ENCODE measurements at places on chromosomes 1 and 21.

DNA sequence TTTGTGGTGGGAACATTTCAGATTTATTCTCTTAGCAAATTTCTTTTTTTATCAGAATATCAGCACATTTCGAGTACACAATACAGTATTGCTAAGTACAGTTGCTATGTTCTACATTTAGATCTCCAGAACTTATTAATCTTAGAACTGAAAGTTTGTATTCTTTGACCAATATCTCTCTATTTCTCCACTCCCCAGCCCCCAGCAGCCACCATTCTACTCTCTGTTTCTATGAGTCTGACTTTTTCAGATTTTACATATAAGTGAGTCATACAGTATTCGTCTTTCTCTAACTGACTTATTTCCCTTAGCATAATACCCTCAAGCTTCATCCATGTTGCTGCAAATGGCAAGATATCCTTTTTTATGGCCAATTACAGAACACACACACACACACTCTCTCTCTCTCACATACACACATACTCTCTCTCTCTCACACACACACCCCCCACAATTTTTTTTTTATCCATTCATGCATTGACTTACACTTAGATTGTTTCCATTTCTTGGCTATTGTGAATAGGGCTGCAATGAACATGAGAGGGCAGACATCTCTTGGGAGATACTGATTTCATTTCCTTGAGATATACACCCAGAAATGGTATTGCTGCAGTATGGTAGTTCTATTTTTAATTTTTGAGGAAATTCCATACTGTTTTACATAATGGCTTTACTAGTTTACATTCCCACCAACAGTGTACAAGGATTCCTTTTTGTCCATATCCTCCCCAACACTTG lies 15.7 kb downstream of the RPTN start:
- DNase-seq: no peak

- no peak for DNase-seq
Measured at GRCh38 chr1:150696590-150696989, 364 bp downstream of the GOLPH3L start.

GRCh38 chr1:53685272-53686051 lies 53.5 kb downstream of the GLIS1 start:
- DNase-seq: no peak

DNA sequence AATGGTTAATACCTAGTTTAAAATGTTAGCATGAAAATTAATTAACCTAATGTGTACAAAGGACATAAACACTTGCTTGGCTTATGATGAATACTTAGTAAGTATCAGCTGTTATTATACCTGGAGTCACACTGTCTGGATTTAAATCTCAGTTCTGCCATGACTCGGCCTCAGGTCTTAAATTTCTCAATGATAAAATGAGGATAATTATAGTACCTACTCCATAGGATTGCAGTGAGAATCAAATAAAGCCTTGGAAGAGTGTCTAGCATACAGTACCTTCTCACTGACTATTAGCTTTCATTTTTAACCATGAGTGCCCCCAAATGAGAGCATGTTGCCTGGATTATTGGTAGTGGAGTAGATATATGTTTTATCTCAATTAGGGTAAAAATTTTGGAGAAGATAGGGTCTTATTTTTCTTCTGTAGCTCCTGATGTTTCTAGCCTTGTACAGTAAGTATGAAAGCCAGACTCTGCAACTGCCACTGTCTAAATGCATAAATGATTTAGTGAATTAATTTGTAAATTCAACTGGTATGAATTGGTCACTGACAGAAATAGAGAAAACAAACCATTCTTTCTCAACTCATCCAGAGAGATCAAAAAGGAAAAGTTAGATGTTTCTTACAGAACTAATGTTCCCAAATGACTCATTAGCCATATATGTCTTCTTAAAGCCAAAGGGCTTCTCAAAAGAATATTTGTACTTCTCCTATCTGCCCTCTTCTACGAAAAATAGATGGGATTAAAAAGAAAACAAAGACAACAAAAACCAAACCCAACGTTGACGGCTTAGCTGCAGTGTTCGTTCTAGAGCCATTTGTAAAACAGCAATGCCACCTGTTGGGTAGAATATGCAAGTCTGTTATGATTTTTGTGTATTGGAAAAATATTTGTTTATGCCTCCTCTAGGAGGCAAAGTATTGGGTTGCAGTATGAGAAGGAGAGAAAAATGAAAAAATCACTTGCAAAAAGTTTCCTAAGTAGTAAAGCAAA lies 53.8 kb upstream of the MROH9 start:
- DNase-seq: peak; percentile 76

DNA sequence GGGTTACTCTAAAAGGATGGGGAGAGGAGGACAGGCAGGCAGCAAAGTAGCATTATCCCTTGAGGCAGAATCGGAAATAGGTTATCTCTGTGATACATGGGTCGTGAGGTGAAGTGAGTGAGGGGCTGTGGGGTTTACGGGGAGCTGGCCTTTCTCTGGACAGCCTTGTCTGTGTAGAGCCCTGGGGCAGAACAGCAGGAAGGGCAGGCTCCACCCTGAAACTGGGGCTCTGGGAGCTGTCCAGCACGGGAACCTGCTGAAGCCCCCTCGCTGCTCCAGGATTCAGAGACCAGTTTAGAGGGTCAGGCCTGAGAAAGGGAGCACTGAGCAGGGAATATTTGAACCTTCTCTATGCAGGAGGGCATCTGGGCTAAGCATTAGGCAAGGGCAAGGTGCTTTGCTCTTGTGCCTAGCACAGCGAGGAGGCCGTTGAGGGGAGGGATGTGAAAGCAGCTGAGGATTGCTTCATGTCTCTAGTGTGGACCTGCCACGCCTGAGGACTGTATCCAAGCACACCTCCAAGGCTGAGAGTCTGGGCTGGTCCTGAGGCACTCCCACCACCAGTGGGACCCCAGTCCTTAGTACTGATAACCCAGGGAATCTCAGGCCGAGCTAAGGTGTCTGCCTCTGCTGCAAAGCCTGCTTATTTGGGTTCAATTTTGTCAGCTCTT lies 55.8 kb downstream of the NAV1 start:
- DNase-seq: no peak

- DNase-seq: no peak
Measured at GRCh38 chr1:152533327-152533938, 19.2 kb downstream of the CRCT1 start.
